ENCODE measurements at places on chromosomes 1 and 21.

GRCh38 chr1:62286786-62287224 is 32.4 kb downstream of the KANK4 start:
- DNase-seq: peak; percentile 71

DNA sequence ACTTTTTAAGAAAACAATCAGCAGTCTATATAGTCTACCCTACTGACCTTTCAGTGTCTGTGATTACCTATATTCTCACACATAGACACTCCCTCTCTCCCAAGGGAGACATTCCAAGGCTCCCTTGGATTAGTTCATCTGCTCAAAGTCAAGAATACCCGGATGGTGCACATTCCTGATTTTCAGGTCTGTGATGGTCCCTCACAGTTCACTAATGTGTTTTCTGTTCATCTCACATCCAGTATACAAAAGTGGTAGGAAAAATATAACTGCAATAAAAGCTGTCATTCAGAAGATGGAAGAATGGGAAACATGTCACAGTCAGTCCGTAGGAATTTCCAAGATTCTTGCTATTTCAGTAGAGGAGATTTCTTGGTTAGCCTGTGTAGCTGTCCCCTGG is 224.1 kb upstream of the CACYBP start:
- DNase-seq: no peak

DNA sequence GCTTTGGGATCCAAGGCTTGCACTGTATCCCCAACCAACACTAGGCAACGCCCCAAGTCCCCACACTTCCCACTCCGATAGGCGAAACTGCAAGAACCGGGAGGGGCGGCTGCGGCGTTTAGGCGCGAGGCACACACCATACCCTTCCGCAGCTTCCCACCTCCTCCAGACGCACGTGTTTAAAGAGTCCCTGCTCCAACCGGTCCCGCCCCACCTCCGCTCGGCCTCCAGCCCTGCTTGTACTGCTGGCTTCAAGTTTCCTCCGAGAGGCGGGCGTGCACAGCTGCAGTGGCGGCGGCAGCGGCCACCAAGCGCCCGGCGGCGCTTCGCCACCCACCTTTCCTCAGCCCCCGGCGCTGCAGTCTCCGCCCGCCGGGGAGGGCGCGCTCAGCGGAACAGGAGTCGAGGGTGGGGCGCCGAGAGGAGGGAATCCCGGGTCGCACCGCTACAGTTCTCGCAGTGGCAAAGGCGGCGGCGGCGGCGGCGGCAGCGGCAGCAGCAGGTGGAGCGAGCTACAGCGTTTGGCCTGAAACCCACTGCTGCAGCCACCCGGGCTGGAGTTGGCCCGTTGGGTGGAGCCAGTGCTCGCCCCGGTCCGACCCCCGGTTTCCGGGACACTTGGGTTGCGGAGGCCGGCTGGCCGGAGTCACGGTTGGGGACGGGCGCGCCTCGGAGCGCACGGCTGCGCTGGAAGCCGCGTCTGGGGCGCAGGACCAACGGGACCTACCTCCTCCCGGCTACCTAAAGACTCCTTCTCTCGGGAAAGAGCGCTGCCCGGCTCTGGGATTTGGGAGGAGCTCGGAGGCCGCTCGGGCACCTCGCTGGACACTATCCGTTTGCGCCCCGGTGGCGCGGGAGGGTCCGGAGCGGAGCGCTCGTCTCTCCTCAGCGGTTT is at the start of gene CNIH3:
Gene CNIH3, plus strand, starts transcription at position 457 of the 895 bp plus-strand sequence. CDS start 858 bp downstream, outside the sequence.
- peak; percentile 86 for DNase-seq

GRCh38 chr1:63651161-63651701 is 58.0 kb downstream of the PGM1 start:
- no peak for DNase-seq

GRCh38 chr1:914131-914890 is 9.4 kb upstream of the SAMD11 start:
- DNase-seq: no peak

DNA sequence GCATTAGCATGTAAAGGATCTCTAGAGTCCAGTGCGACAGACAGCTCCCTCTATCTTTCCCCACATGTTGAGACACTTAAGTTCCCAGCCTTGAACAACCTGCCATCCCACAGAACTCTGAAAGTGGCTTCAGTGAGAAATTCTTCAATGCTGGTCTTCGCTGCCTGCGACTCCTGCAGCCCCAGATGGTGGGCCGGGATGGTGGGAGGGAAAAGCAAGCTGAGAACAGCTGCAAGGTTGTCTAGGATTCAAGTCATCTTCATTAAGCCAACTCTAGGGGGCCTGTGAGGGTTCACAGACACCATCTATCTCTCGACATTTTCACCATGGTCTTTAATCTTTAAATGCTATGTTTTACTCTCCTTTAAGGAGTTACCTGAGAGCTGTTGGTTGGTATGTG is 185.5 kb upstream of the C1orf174 start:
- no peak for DNase-seq

- no peak for DNase-seq
Observed at GRCh38 chr1:202687370-202687769, 22.9 kb downstream of the SYT2 start.

DNA sequence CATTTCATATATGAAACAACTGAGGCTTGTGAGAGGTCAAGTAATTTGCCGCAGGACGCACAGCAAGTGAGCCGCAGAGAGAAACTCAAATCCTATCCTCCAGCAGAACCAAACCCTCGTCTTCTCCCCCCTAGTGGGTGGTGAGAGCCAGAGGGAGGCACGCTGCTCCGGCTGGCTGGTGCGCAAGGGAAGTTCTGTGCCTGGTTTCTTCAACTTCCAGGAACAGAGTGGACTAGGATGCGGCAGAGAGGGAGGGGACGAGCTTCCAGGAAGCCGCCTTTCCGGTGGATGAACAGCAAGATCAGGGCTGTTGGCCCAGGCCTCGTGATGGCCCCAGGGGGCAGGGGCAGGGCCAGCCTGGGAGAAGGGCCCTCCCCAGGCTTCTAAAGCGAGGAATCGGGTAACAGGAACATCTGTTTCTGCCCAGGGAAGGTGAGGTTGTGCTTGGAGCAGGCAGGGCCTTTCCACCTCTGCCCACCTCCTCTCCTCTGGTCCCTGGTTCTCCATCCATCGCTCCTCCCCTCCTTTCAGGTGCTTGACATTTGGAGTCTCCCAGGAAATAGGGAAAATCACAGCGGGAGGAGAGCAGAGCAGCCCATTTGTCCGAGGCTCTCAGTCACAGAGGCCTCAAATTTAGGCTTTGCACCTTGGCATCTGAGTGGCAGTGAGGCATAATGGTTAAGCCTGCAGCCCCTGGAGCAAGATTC is 16.8 kb upstream of the PDIK1L start:
- DNase-seq: peak; percentile 53

- DNase-seq: no peak
Observed at GRCh38 chr1:14686701-14687100, 88.2 kb downstream of the KAZN start.

- DNase-seq: no peak
Observed at GRCh38 chr1:219317762-219318353, 144.2 kb downstream of the LYPLAL1 start.

DNA sequence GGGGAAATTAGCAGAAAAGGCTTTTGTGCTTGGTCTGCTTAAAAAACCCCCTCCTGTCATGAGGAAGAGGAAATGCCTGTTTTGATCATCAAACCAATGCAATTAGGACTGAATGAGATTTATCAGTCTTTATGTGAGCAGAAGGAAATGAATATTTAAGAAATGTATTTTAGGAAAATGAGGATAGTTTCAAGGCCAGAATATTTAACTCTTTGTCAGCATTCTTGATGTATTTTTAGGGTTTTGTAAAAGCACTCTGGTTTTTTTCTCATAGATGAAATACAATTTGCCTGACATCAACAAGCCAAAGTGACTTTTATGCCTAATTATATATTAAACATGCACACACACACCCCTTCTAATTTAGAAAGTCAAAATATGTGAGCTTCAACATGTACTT is 213.8 kb downstream of the GRIK1 start:
- no peak for DNase-seq

GRCh38 chr21:15414057-15414456 is 315.7 kb upstream of the USP25 start:
- DNase-seq: no peak

- no peak for DNase-seq
Observed at GRCh38 chr1:231419738-231420298, 2.3 kb downstream of the EGLN1 start.

DNA sequence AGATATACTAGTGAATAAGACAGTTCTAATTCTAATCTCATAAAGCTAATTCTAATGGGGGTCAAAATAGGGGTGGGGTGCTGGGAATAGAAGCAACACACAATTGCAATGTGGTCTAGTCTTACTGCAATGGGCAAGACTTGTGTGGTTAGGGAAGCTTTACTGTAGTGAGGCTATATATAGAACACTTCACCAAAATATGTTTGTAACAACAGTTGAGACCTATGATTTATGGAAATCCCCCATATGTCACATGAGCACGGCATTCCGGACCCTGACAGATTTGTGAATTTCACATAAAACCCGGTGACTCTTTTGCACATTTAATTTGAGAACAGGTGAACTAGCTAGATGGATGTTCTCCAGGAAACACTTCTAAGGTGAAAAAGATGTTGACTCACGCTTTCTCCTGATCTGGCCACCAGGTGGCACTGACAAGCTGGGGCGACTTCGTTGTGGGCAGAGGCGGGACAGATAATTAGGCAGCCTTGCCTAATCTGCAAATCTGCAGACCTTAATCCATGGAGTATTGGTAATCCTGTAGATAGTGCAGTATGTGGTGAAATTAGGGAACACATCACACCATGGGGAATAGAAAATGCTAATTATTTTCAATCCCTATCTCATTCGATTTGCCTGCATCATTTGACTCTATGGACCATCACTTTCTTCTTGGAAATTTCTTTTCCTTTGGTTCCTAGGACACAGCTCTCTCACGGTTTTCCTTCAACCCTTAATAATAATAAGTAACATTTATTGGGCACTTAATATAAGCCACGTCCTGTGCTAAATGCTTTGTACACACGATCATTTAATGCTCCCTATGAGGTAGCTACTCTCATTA is 37.7 kb downstream of the KIAA0040 start:
- peak; percentile 44 for DNase-seq

DNA sequence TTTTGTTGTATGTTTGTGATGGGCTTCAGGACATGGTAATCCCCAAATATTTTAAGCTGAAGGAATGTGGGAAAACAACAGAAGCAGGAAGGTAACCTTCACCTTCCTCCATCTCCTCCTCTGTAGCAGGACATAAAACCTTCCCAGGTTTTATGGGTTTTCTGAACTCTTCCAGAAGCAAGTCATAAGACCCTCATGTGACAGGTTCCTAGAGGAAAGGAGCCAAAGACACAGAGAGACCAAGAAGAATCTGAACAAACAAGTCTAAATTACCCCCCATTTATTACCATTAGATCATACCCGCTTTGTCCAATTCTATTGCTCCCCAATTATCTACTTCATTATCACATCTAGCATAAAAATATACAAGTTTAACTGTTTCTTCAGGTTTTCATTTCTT is 28.8 kb downstream of the SCMH1 start:
- DNase-seq: no peak

DNA sequence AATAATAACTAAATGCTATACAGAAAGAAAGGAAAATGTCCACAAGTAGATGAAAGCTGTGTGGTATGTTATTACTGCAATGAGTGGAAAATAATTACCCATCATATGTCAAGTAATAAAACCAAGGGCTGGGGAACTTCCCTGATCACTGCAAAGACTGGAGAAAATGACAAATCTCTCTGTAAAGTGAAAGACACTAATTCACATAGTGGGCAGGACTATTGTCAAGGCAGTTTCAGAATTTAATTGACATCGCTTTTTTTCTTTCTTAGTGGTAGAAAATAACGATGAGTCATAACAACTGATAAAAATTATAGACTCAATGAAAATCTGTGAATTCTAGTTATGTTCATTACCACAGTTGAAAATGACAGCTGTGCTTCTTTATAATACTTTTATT is 153.7 kb upstream of the ST6GALNAC5 start:
- no peak for DNase-seq

- peak; percentile 65 for DNase-seq
Observed at GRCh38 chr1:16155537-16156410, at the start of gene EPHA2. Gene EPHA2 (minus strand): TSS chr1:16156069. CDS start chr1:16155932, 137 bp downstream.

GRCh38 chr21:42650033-42650370 is 3.4 kb upstream of the PDE9A start:
- no peak for DNase-seq

DNA sequence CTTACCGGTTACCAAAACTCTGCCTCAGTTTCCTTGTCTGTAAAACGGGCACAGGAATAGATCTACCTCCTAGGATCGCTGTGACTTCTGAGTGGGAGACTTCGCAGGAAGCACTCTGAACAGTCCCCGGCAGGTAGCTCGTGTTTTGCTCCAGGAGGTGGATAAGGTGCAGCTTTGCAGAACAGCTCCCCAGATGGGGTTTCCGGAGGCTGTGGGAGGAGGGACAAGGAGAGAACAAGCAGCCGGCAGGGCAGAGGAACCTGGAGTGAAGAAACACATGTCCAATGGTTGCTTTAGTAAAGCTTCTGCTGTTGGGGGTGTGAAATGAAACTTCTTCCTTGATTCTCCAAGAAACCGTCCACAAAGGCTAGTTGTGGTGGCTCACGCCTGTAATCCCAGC is 95.5 kb upstream of the TARDBP start:
- no peak for DNase-seq

- no peak for DNase-seq
Observed at GRCh38 chr1:1157914-1158710, 15.6 kb upstream of the TTLL10 start.

DNA sequence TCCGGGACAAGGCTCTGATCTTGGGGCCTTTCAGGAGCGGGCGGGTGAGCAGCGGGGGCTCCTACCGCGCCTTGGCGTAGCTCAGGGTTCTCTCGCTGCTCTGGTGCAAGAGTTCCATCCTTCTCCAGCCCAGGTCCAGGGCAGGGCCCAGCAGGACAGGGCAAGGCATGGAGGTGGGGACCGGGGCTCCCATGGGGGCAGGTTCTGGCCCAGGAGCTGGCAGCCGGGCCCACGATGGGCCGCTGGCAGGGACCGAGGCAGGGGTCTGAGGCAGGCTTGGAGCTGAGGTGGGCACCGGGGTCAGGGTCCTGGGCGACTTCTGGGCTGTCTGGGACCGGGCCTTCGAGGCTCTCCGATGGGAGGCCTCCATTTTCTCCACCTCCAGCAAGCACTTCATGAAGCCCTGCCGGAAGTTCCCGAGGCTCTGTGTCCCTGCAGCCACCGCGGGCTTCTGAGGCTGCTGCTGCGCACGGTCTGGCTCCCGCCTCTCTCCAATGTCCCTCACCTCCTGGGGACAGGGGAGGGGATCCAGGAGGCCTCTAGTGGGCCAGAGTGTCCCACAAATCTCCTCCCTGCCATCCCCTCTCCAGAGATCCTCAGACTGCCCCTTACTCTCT is 27.6 kb downstream of the SPATA21 start:
- DNase-seq: no peak

- peak; percentile 93 for DNase-seq
Observed at GRCh38 chr1:240091614-240092300, at the start of gene FMN2. Gene FMN2 (plus strand): TSS chr1:240091883. CDS start chr1:240092110, 227 bp downstream.

DNA sequence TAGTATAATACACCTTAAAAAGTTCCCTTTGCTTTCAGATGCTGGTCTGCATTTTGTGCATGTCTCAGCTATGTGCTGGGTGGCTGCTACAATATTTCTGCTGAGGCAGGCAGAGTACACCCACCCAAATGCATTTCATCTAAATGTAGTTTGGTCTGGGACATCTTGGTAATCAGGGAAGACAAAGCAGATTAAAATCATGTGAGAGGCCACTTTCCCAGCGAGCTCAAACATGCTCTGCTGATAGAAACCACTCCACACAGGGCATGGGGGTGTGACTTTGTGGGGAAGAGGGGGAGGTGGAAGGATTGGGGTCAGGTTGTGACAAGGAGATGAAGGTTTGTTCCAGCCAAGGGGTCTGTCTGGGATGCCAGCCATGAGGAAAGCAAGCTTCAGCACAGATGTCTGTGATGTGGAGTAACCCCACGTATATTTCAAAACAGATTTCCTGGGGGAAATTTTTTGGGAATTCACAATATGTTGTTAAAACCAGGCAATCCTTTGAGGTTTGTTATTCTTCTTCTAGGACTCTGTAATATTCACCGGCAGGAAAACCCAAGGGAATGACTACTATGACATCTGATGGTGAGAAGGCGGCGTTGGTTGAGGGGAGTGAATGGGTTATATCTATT is 255.1 kb upstream of the FGGY start:
- no peak for DNase-seq

Data from NCI-H1417 (cell line).